ENCODE measurements at places on chromosomes 7 and 10.

DNA sequence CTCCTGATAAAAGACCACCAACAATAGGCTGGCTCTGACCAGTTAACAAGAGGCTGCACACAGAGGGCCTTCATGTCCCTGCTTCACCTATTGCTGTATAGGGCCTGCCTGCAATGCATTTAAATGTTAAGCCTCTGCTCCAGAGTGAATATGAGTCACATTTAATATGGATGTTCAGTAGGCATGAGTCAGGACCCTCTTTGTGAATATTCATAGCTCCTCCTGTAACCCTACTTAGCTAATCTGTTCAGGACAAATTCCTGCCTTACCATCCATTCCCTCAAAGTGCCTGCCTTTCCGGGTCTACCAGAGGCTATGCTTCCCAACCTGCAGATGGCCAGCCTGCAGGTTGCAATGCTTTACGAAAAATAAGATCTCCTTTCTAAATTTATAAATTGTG lies 32.5 kb downstream of the ARHGAP22 start:
- DNase-seq, result no peak

GRCh38 chr7:19133886-19134285 lies 11.3 kb downstream of the FERD3L start:
- no peak for DNase-seq

GRCh38 chr7:68697796-68698280 lies 900.4 kb upstream of the AUTS2 start:
- DNase-seq, result no peak

DNA sequence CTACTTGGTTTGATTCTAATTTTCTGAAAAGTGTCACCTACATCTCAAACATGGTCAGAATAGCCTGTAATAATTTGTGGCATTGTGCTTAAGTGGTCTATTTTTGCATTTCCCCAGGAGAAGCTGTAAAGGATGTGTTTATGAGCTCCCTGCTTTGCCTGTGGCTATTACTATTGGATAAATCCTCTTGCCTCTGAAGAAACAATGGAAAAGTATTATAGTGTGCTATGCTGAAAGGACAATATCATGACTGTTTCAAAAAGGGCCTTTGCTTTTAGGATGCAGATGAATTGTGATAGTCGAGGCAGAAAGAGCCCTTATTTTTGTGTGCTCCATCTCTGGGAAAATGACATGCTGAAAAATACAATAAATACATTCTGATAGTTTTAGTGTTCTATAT lies 94.1 kb upstream of the ARMC3 start:
- no peak for DNase-seq

GRCh38 chr10:110919349-110919931 lies at the start of gene SHOC2:
TSS of gene SHOC2 (plus strand) at chr10:110919604. CDS start at chr10:110964359, 44,755 bp downstream.
- peak; percentile 61 for DNase-seq
